ENCODE measurements at places on chromosomes 6 and 20.
A peak's percentile ranks its signal among the peaks of the same experiment; 100 is the strongest.

DNA sequence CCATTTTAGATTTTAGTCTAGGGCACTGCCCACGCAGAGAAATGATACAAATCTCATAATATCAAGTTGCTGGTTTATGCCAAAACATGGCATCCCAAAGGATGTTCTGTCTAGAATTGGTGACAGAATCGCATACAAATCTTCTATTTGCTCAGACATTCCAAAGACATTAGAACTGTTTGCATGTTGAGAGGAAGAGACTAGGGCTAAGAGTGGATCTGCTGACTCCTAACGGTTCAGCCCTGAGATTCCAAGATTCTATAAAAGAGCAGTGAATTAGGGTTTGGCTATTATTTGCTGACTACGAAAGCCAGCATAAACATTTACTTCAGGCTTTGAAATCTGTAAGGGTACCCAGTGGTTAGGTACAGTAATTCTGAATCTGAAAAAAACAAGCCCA, 3.6 kb downstream of the EPB41L2 start:
- DNase-seq = peak; percentile 45

- DNase-seq = no peak
Observed at GRCh38 chr20:31923388-31924331, 28.2 kb downstream of the PDRG1 start.

GRCh38 chr6:63926950-63927927, 291.6 kb downstream of the PHF3 start:
- DNase-seq = peak; percentile 69

DNA sequence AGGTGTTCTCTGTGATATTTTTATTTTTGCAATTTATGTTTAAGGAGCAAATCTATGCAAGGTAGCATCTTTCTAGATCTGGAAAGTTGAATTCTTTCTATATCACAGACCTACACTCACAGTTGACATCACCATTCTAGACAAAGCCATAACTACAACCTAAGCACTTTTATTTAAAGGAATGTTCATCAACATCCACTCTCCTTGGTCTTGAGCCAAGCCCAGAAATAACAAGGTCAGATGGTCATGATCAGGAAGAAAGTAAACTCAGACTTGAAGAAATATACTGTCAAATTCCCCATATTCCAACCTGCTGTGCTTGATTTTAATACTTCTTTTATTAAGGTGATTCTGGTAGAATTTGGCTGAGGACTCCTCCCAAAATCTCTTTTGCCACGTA, 32.2 kb downstream of the MMUT start:
- peak; percentile 6 for DNase-seq

GRCh38 chr6:90294614-90294988, 2.0 kb downstream of the BACH2 start:
- no peak for DNase-seq

- DNase-seq = no peak
Observed at GRCh38 chr6:2891768-2892170, 11.3 kb downstream of the SERPINB9 start.

DNA sequence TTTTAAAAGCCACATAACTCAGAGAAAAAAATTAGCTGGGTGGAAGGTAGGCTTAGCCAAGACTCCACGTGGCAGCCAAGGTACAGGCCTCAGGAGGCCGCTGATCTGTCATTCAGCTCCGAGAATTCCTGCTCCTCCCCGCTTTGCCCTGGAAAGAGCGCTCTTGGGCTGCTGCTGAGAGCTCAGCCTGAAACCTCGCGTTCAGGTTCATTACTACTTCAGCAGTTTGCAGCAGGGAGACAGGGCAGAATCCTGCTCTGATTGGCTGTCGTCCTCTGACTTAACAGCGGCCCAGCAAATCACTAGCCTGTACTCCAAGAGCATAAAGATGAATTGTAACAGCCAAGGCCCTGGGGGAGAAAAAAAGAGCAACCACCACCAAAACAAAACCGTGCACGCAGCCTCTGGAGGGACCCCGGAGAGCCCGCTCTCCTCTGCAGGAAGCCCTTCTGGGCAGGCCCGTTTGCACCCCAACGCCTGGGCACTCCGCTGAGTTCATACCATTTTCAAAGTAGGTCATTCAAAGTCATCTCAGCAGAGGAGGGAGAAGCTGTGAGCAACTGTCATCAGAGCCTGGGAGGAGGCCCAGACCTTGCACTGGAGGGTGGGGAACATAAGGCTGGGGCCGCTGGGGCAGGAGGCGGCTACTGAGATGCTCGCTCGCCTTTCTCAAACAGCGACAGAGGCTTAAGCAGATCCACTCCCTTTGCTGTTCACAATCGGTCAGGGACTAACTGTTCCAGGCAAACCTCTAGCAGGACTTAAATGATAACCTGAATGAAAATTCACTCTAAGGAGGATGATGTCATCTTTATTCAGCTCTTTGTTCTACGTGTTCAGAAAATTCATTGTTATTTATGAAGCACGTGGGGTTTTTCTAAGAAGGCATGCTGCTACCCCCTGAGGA, 42.3 kb upstream of the ATXN1 start:
- peak; percentile 74 for DNase-seq

DNA sequence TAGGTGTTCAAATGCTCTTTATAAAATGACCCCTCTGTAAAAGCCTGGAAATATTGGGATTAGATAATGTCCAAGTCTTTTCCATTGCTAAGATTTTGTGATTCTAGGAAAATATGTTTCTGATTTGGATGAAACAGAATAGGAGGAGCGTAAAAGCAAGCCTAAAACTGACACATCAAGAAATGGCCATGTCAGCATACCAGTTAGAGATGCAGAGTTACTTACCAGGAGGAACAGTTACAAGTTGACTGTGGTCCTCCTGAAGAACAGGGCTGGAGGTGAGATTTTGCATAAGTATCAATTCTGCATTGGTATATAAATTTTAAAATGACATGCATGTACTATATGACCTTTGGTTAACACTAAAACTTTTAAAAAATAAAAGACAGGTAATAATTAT, 35.3 kb downstream of the EYA2 start:
- DNase-seq = no peak

- no peak for DNase-seq
Observed at GRCh38 chr20:53021934-53022333, 49.8 kb downstream of the TSHZ2 start.

DNA sequence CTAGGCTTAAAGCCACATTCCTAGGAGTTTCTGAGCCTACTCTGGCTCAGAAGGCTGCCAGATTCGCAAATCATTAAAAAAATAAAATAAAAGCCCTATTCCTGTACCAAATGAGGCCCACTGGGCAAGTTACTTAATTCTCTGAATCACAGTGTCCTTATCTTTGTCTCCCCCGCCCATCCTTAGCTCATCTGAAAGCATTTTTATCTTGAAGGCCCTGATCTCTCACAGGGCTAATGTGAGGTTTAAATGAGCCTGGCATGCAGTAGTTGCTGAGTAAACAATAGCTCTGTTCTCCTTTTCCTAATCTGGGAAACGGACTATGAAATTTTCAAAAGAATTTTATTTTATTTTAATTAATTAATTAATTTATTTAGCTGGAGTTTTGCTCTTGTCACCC, 2.1 kb upstream of the ZBTB12 start:
- peak; percentile 58 for DNase-seq

DNA sequence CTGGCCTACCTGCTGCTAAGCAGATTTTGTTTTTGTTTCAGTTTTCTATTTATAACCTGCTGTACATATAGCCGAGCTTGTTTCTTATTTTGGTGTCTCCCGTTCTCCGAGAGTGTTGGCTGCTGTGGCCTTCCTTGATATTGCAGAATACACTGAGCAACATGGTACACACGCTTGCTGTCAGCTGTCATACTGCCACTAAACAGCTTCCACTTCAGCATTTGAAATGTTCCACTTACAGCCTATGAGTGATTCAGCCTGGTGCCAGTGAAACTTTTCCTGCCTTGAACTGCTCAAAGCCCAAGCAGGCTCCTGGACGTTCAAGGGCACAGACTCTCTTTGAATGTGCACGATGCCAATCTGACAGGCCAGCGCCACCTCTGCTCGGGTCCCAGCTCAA, 87.1 kb downstream of the PSMG4 start:
- no peak for DNase-seq

DNA sequence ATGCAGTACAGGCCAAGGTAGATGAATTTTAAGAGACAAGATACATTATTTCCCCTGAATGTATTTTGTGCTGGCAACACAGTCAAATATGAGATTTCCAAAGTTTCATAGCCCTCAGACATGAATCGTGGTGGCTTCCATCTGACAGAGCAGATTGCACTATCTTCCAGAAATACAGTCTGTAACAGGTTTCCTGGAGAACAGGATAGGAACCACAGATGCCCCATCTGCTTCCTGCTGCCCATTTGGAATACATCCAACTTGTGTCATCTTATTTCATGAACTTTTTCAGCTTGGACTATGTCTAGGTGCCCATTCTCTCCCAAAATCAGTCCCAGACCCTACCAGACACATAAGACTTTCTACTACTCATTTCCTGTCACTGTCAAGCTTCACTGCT, 426.0 kb downstream of the KIF16B start:
- no peak for DNase-seq

DNA sequence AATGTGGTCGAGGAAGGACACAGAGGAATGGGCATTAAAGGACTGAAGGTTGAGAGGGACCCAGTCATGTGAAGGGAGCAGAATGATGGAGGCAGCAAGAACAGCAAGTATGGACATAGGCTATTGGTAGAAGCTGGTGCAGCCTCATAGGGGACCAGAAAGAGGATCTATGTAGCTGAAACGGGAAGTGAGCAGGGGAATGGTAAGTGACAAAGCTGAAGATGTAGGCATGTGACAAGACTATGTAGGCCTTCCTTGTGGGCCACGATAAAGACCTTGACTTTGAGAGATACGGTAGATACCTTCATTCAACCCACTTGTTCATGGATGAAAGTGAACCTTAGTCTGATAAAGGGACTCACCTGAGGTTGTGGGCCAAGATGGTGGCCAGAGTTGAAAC, 3.5 kb downstream of the CTNNBL1 start:
- DNase-seq = no peak

DNA sequence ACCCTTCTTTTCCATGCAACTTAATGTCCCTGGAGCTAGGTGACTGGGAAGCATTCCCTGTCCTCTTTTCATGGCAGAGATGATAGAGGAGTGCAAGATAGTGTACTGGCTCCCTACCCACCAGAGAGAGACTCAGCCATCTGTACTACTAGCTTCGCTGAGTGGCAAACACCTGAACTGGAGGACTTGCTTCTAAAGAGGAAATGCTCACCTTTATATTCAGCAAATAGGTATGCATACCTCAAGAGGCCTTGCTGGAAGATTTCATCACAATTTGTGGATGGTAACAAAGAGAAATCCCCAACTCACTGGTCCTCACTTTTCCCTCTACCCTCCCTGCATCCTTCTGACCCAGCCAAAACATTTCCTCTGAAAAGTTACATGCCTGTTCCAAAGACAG, 124.1 kb downstream of the FOXA2 start:
- DNase-seq = no peak

GRCh38 chr20:63703471-63703975, 4.3 kb downstream of the ARFRP1 start:
- no peak for DNase-seq

DNA sequence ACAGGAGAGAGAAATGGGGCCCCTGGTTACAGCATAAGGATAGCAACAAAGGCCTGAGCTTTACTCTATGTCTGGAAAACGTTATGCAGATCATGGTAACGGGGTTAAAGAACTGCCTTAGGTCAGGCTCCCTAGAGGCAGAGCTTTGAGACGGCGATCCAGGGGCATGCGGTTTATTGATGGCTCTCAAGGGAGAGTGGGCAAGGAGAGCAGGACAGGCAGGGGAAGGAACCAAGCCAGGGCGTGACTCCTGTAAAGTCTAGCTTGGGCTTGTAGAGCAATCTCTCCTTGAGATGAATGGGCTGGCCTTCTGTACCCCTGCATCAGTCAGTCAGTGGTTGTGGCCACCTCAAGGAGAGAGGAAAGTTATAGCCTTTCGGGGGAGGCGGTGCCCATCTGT, 12.5 kb upstream of the FERMT1 start:
- no peak for DNase-seq

- peak; percentile 88 for DNase-seq
Observed at GRCh38 chr6:156828280-156828703, 51.1 kb downstream of the ARID1B start.

DNA sequence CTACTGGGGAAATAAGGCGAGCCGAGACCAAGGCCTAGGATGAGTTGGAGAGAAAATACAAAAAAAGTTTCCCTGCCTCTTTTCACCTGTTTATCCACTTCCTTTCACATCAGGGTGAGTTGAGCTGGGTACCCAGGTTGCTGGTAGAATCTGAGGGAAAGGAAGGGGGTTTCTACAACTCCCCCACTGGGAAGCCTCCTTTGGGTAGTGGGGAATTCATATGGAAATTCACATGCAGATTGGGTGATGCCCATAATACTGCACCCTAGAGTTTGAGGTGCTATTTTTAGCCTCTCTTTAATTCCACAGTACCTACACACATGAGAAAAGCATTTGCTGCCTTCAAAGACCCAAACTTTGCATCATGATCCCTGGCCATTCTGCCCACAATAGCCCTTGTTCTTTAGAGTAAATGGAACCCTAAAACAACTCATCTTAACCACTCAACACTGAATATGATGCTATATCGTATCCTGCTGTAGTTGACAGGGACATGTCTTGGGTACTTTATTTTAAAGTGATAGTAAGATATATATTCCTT, 2.7 kb downstream of the OSTM1 start:
- no peak for DNase-seq

- no peak for DNase-seq
Observed at GRCh38 chr6:3396503-3397180, 60.2 kb downstream of the SLC22A23 start.

DNA sequence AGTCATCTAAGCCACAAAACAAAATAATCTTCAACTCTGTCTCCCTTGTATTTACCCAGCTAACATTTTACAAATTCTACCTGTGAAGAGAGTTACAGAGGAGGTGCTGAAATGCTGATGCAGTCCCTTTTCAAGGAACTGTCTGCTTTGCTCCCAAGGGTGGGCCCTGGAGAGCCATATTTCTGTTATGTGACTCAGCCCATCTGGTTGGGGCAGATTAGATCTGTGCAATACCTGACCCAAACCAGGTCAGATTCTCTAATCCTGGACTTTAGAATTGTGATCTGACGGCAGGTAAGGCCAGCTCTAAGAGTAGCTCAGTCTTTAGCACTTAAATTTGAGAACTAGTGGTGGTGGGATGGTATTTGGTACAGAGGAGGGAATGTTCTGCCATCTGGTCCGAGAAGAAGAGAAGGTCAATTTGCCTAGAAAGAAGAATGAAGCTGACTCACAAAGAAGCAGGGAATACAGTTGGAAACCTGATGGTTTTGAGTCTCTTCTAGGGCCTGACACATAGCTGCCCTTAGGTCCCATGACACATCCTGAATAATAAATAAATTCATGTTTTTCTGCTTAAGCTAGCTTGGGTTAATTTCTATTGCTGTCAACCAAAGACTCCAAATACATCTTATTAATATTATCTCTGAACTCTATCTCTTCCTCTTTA, 8.1 kb downstream of the ZNF311 start:
- no peak for DNase-seq

DNA sequence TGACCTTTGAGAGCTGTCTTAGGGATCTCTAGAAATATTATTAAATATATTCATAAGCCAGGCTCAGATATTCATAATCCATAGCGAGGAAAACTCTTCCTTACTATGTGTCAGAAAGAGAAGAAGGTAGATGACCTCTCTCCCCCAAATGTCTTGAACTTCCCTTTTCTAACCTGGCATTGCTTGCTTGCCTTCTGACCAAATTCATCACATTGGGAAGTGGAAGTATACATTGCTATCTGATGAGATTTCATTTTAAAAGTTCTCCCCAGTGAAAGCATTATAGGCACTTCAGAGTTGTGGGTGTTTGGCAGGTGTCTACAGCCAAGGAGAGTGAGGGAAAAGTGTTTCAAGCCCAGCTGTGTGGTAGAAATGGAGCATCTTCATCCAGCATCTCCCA, 197.3 kb downstream of the ZFAND3 start:
- DNase-seq = no peak

Measured in fibroblast of villous mesenchyme (primary cell).